ENCODE measurements at places on chromosomes 16 and 17.

DNA sequence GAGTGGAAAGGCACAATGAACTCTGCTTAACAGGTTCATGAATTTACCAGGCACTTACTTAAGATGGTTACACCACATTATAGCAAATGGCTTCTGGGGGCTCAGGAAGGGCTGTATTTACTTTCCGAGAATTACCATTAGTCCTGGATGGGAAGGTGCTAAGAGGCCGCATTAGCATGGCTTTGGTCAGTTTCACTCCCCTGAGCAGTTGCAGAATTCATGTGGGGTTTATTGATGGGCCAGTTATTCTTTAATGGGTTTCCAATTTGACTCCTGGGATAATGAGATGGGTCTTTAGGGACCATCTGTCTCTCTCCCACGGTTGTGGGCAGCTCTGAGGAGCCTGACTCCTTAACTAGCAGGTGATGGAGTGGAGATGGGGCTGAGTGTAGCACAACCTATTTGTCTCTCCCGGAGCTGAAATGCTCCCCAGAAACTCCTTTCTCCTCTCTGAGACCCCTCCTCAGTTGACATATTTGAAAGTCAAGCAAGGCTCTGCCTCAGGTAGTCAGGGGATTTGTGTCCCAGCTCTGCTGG is 652.5 kb downstream of the HS3ST4 start:
- no peak for DNase-seq

- no peak for DNase-seq
These were observed 16.0 kb downstream of the NUPR1 start for GRCh38 chr16:28522792-28523191.

DNA sequence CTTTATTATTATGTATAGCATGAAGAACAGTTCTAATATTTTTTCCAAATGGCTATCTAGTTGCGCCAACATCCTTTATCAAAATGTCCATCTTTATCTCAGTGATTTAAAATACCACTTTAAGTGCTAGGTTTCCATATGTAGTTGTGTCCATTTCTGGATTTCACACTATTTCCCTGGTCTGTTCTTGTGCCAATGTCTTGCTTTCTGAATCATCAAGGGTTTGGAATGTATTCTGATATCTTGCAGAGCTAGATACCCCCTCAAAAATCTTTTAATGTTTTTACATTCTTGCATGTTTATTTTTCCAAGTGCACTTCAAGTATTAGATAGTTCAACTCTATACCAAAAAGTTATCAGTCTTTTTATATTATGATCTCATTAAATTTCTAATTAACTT is 14.3 kb downstream of the MBTD1 start:
- DNase-seq: no peak

DNA sequence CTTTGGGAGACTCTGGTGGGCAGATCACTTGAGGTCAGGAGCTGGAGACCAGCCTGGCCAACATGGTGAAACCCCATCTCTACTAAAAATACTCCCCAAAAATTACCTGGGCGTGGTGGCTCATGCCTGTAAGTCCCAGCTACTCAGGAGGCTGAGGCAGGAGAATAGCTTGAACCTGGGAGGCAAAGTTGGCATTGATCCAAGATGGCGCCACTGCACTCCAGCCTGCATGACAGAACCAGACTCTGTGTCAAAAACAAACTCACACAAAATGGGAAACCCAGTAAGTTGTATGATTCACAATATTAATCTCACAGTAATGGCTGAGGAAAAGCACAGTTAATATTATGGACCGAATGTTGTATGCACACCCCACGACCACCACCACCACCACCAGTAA is 24.3 kb downstream of the WSB1 start:
- DNase-seq: no peak

- DNase-seq: no peak
These were observed 327.4 kb upstream of the CCL2 start for GRCh38 chr17:33927732-33928133.

GRCh38 chr16:71489122-71489521 is at the start of gene ZNF19:
Gene ZNF19 (minus strand): TSS chr16:71489324. CDS start chr16:71482114, 7,210 bp downstream.
- DNase-seq: no peak

GRCh38 chr16:11155284-11155806 is 100.7 kb downstream of the SOCS1 start:
- DNase-seq: no peak

GRCh38 chr16:76175718-76176117 is 101.5 kb upstream of the CNTNAP4 start:
- DNase-seq: no peak

DNA sequence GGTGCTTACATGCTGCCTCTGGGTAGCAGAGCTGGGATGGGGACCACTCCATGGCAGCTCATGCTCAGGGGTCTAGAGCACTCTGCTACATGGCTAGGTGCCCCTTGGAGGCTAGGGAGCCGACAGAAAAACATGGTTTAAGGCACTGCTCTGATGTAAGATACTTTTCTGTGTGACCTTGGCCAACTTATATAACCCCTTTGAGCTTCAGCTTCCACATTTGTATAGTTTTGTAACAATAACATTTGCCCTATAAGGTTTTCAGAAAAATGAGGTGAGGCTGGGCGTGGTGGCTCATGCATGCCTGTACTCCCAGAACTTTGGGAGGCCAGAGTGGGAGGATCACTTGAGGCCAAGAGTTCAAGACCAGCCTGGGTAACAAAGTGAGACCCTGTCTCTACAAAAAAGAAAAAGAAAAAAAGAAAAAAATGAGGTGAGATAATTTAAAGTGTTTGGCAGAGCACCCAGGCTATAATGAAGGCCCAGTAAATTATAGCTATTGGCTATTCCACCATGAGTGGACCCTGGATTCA is 3.2 kb downstream of the CES4A start:
- no peak for DNase-seq
